ENCODE measurements at places on chromosomes 2 and 18. TPM values are rescaled to one million over a fixed set of nuclear protein-coding genes. Genes with fewer than 3 reads are reported as not detected.

The CRYGA gene
- total RNA-seq: not detected

The IL1RL1 gene
- total RNA-seq: 0.56 TPM

The REG3A gene
- total RNA-seq: not detected

The ZNF396 gene
- total RNA-seq: 0.19 TPM

The ANKRD62 gene
- not detected for total RNA-seq

The THAP4 gene
- 74.3 TPM for total RNA-seq

The HADHB gene
- 116 TPM for total RNA-seq

The ITPRID2 gene
- 59.0 TPM for total RNA-seq

The TMEM247 gene
- not detected for total RNA-seq

The AMER3 gene
- not detected for total RNA-seq

The SIX3 gene
- not detected for total RNA-seq

The ANKRD30BL gene
- not detected for total RNA-seq

The CD207 gene
- not detected for total RNA-seq

The RBM44 gene
- 0.09 TPM for total RNA-seq

The HADHA gene
- total RNA-seq: 144 TPM

The NYAP2 gene
- not detected for total RNA-seq

The IL36B gene
- not detected for total RNA-seq

The HRH4 gene
- 0.07 TPM for total RNA-seq

The BIN1 gene
- 18.9 TPM for total RNA-seq

The RNPEPL1 gene
- 31.4 TPM for total RNA-seq

The TBR1 gene
- total RNA-seq: not detected

The LGALSL gene
- 26.9 TPM for total RNA-seq

The STARD6 gene
- 0.51 TPM for total RNA-seq

The CYRIA gene
- 1.1 TPM for total RNA-seq

The CRACDL gene
- 3.6 TPM for total RNA-seq

The KHK gene
- 2.2 TPM for total RNA-seq

The TCF7L1 gene
- total RNA-seq: 5.8 TPM

The PTPRN gene
- total RNA-seq: 0.49 TPM

The RTP5 gene
- total RNA-seq: not detected

The MTCL1 gene
- 11.8 TPM for total RNA-seq

The TWIST2 gene
- total RNA-seq: 14.7 TPM

The SERPINB7 gene
- total RNA-seq: 59.1 TPM

The CYP20A1 gene
- 8.7 TPM for total RNA-seq

The DAPL1 gene
- total RNA-seq: 2.5 TPM

The GALNT13 gene
- not detected for total RNA-seq

The DUSP2 gene
- total RNA-seq: 6.5 TPM

The ROCK2 gene
- 16.4 TPM for total RNA-seq

The IL1F10 gene
- total RNA-seq: not detected

The KIF5C gene
- total RNA-seq: not detected
